Stimulated activated CD4-positive, alpha-beta T cell treated with anti-CD3 and anti-CD28 coated beads, Interleukin-4, amount 100 ng/mL, for 48 hours (primary cell): ENCODE measurements at places on chromosomes 5 and 9.

DNA sequence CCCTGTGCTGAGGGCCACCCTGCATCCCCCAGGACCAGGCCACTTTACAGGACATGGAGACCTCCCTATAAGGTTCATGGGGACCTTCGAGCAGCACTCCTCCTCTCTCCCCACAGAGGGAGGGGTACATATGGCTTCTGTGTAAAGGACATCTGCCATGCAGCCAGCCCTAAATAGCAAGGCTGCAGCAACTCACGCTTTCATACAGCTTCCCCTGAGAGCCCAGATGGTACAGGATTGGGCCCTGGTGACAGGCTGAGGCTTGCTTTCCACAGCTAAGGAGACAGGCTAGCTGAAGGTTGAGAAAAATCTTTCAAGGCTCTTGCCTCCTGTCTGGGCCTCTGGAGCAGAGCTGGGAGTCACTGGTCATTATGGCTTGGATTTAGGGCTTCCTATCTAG is 147.0 kb upstream of the ZNF366 start:
- DNase-seq: no peak

DNA sequence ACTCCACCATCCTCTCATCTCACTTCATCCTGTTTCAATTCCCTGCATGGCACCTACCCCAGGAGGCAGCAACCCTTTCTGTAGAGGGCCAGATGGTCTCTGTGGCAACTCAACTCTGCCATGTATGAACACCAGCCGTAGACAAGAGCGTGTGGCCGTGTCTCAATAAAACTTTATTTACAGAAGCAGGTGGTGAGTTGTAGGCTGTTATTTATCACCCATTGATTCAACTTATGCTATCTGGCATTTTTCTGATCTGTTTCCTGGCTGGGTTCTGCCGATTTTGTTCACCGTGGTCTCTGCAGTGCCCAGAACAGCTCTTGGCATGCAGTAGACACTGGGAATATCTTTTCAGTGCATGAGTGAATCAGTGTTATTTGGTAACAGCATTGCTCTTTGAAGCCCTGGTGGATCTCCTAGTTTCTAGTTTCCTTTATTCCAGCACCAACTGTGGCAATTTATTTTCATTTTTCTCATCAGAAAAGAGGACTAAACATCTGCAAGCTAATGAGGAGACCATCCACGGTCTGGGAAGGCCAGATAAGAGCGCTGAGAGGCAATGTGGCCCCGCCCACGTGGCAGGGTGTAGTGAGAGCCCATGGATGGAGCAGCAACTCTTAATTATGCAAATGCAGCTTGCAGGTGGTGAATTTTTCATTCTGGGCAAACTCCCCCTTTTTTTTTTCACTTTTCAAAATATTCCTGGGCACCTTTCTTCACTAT is 77.9 kb downstream of the CTSL start:
- DNase-seq: no peak

- no peak for DNase-seq
Measured at GRCh38 chr5:107289030-107289714, 381.6 kb downstream of the EFNA5 start.

- DNase-seq: no peak
Measured at GRCh38 chr9:128716581-128717254, 7.2 kb downstream of the ZDHHC12 start.
